ENCODE measurements at places on chromosomes 6 and 20.

DNA sequence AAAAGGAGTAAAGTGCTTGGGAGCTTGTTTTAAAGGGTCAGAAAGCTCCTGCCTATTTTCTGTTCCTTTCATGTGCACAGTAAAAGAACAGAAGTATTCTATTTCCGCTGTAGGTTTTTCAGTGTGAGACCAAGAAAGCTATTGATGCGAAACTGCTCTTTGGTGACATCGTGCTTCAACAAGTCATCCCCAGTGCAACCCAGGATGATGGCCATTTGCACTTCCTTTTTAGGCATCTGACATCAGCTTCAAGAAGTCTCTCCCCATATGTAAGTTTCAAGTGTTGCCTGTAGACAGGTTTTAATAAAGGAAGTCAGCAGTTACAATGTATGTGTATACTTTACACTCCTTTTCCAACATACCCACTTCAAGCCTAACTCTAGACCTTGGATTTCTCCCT lies 131.6 kb downstream of the RFX6 start:
- no peak for DNase-seq

DNA sequence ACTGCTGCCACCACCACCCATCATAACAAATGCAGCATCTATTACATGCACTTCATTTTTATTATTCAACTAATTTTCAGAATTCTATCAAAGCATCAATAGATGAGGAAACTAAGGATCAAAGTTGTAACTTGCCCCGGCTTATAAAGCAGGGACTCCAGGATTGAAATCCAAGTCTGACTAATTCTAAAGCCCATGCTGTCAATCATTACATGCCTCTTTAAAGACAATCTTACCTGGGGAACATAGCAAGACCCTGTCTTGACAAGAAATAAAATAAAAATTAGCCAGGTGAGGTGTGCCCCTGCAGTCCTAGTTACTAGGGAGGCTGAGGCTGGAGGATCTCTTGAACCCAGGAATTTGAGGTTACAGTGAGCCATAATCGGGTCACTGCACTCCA lies 182.4 kb downstream of the ISM1 start:
- no peak for DNase-seq

- DNase-seq: no peak
These were observed 48.1 kb upstream of the TNFRSF21 start for GRCh38 chr6:47357827-47358226.

GRCh38 chr6:53746442-53747103 lies 48.2 kb upstream of the LRRC1 start:
- DNase-seq: no peak

DNA sequence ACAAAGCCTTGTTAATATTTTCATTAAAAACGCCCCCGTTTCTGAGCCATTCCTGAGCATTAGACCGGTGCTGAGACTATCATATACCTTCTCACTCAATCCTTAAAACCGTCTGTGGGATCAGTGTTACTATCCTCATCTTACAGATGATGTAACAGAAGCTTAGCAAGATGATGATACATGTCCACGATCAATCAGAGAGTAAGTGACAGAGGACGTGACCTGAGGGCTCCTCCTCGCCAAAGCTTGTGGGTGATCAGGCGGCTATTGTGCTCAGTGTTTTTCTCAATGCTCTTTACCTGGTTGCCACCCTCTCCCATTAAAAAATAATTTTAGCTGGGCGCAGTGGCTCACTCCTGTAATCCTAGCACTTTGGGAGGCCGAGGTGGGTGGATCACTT lies 113.1 kb downstream of the MTHFD1L start:
- DNase-seq: no peak

DNA sequence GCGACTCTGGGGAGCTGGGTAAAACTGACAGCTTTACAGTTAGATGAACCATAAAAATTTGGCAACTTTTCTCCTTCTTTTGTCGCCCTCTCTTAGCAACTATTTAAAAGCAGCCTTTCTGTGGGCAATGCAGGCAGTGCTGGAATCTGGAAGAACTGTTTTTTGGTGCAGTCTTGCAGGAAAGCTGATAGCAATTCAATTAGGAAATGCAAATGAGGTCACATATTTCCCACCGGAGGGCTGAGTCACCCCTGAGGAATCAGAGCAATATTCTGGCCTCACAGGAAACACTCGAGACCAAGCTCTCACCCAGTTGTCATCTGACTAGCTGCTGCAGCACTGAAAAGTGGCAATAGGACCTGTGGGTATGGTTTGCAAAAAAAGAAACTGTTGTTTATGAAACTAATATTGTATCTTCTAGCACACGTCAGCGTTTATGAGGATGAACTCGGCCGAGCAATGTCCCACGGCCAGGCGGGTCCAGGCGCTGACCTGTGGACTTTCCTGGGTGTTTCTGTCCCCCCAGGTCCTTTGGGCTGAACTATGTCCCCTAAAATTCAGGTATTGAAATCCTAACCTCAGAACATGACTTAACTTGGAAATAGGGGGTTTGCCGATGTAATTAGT lies 312.3 kb downstream of the TAF4 start:
- no peak for DNase-seq

DNA sequence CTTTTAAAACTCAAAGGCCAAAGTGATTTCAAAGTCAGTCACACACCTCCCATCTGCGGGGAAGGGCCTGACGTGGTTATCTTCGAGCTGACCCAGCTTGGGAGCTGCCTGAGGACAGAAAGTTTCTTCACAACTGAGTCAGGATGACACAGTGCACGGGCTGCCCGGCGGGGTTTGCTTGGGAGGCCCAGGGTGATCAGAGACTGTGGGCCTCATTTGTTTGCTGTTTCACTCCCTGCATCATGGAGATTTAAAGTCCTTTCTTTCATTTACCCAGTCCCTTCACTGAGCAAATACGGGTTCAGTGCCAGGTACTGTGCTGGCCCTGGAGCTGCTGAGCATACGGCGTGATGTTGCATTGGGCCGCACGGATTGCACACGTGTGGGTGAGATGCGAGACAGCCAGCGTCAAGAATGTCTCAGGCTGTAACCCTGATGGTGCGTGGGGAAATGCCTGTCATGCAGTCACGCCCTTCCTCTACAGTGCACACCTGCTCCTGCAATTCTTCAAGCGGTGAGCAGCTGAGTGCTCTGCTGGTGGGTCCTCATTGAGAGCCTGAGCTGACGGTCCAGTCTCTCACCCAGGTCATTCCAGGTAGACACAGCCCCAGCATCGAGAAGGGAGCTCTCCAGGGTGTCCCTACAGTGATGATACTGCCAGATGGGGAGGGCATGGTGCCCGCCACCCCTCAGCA lies 82.7 kb upstream of the PMEPA1 start:
- no peak for DNase-seq

GRCh38 chr20:6501061-6501460 lies 266.4 kb upstream of the BMP2 start:
- DNase-seq: peak; percentile 45

GRCh38 chr6:167707686-167708500 lies 118.8 kb upstream of the AFDN start:
- DNase-seq: no peak

DNA sequence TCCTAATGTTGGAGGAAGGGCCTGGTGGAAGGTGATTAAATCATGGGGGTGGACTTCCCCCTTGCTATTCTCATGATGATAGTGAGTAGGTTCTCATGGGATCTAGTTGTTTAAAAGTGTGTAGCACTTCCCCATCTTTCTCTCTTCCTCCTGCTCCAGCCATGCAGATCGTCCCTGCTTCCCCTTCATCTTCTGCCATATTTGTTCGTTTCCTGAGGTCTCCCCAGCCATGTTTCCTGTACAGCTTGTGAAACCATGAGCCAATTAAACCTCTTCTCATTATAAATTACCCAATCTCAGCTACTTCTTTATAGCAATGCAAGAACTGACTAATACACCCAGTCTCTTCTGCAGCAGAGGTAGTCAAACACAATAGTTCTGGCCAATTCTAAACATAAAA lies 5.4 kb downstream of the EPM2A start:
- no peak for DNase-seq

GRCh38 chr6:53647462-53648094 lies 18.0 kb downstream of the KLHL31 start:
- no peak for DNase-seq

- DNase-seq: peak; percentile 51
These were observed 261.9 kb downstream of the PHF3 start for GRCh38 chr6:63897459-63897858.

GRCh38 chr20:63370618-63371187 lies 9.6 kb upstream of the CHRNA4 start:
- DNase-seq: no peak

- DNase-seq: no peak
These were observed 20.8 kb downstream of the SYCP2 start for GRCh38 chr20:59912609-59913008.

- no peak for DNase-seq
These were observed 26.8 kb downstream of the FBXL4 start for GRCh38 chr6:98920904-98921431.

GRCh38 chr6:55117267-55117666 lies 57.0 kb upstream of the HCRTR2 start:
- DNase-seq: no peak

GRCh38 chr6:149425224-149425623 lies 25.2 kb downstream of the SUMO4 start:
- no peak for DNase-seq

DNA sequence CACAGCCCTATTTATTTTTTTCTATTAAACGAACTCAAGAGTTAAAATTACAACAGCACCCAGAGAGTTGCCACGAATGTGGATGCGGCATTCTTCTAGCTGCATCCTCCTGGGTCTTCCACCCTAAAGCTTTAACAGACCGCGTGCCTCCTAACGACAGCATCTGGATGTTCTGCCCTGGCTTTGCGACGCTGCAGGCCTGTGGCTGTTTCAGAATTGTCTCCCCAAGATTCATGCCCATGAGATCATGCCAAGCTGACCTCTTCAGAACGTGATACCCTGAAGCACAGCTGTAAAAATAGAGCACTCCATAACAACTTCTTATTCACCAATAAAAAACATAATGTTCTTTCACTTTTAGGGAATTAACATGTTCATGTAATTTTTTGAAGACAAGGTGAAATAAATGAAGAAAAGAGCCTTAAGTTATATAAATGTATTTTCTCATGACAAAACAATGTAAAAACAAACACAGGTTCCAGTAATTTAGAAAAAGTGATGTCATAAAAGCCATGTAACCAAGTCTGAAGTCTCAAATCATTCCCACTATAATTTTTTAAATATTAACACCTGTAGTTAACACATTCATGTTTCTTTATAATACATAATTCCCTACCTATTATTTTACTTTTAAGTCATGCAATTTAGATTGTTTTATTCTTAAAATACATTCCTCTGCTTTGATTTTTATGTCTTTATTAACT lies 26.5 kb downstream of the HIVEP2 start:
- no peak for DNase-seq

- DNase-seq: no peak
These were observed 739 bp downstream of the B3GAT2 start for GRCh38 chr6:70956191-70956450.

GRCh38 chr20:42779216-42779615 lies 410.5 kb downstream of the PTPRT start:
- DNase-seq: no peak

DNA sequence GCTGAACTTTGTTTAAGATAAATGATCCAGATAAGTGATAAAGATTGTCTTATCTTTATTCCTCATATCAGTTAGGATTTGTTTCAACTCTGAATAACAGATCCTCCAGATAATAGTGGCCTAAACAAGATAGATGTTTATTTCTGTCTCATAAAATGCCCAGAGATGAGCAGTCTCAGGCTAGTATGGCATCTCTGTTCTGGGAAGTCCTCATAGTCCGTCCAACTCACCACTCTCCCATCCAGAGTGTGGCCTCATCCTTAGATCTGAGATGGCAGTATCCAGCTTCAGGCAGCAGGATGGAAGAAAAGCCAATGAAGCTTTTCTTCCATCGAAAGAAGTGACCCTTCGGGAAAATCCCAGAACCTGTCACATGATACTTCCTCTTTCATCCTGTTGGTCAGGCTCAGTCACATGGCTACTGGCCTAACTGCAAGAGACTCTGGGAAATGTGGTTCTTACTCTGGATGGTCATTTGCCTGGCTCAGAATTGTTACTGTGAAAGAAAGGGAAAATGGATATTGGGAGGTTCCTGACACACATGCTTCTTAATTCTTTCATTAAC lies 29.4 kb upstream of the TAGAP start:
- DNase-seq: peak; percentile 54

- DNase-seq: no peak
These were observed 174.0 kb downstream of the AIG1 start for GRCh38 chr6:143234734-143235133.

DNA sequence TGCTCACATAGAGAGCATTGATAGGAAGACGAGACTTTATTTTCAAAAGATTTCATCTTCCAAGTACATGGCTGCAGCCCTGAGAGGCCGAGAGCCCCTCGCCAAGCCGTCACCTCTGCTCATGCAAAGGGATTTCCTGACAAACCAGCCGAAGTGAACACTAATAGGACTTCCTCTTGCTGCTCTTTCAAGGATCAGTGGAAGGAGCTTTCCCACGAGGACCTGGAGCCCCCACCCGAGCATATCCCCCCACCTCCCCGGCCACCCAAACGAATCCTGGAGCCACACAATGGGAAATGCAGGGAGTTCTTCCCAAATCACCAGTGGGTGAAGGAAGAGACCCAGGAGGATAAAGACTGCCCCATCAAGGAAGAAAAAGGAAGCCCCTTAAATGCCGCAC lies 69.3 kb downstream of the PTPN1 start:
- no peak for DNase-seq
